GM19239 (cell line): ENCODE measurements at places on chromosomes 11 and 22.

DNA sequence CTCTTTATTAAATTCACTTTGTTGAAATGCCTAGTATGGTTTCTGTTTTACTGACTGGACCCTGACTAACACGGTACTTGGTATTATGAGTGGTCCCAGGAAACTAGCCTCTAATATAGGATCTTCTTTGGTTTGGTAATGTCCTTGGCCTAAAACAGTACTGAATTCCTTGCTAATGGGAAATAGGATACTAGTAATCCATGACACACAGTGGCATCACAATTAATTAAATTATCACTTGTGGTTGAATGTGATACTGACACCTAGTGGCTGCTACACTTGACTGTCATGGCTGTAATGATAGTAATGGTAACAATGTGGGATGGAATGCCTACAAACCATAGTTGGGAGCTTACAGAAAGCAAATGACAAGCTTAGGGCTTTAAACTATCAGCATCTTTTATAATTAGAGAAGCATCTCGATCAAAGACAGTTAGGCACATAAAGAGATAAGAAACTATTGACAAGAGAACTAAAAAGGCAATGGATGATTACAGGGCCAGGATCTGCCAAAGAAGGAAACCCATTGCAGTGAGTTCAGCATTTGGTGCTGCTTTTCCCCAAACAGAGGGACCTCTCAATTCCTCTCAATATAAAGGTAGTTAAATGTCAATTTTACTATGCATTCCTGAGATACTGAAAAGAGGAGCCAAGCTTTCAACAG, 8.6 kb downstream of the DNHD1 start:
- DNase-seq, result no peak

DNA sequence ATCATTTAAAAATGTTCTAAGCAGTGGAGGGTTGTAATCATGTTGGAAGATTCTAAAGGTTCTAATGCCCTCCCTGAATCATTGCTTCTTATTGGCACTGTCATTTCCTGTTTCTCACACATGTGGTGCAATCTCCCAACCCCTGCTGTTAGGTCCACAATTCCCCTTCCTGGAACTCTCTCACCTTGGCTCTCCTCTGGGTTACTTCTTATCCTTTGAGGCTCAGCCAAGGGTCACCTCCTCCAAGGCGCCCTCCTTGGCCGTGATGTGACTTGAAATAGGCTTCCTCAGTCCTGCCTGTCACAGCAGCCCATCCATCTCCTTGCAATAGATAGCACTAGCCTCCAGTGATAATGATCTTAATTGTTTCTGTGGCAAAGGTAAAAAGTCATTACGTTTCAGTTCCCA, 149.8 kb downstream of the TTC17 start:
- no peak for DNase-seq

DNA sequence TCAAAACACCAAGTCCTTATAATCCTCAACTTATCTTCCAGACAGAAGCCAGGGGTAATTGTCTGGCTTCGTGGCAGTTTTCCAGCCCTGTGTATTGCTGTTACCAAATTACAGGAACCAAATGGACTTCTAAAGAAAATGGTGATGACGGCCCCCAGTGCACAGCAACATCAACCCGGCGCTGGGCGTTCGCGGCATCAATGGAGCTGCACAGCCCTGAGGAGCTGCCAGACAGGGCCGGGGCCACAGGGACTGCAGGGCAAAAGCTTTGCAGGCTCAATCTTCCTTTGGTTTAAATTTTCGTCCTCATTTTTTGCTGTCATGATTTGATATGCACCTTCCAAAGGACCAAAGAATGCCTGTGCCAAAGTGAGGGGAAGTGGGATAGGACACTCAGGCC, 292.5 kb downstream of the BRD1 start:
- no peak for DNase-seq

- DNase-seq, result no peak
Measured at GRCh38 chr22:26443901-26444690, 15.0 kb downstream of the ASPHD2 start.

- DNase-seq, result no peak
Measured at GRCh38 chr11:133999355-133999754, 42.6 kb upstream of the IGSF9B start.

GRCh38 chr11:60970369-60970774, 1.1 kb upstream of the CD6 start:
- peak; percentile 62 for DNase-seq

- DNase-seq, result no peak
Measured at GRCh38 chr11:398826-399225, 4.8 kb downstream of the PKP3 start.

DNA sequence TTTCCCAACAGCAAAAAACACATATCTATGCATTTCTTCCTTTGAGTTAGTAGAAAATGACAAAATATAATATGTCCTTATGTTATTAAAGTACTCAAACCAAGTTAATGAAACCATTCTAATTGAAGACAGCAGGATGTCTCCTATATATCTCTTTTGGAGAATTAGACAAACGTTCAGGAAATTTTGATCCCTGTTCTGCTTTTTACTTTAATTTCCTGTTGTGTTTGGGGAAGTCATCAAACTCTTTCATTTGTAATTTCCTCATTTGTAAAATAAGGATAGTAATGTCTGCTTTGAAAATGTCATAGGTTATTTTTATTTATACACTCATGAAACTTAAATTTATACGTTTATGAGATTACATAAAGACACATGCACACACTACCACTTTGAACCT, 281.8 kb upstream of the ANO5 start:
- no peak for DNase-seq

DNA sequence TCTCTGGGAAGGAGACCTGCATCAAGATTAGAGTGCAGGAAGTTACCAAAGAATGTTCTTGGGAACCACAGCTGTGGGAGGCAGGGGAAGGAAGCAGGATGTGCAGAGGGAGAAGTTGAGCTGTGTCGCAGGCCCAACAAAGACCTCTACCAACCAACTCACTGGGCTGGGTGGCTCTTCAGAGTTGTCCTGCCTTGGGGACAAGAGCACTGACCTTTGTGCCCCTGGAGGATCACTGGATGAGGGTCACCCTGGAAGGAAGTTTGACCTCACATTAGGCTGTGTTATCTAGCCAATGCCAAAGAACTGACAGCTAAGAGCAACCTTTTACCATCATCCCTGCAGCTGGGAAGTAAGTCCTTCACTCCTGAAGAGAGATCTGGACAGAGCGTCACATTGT, 130.6 kb downstream of the RRAS2 start:
- DNase-seq, result no peak

- no peak for DNase-seq
Measured at GRCh38 chr11:68942095-68942620, 38.5 kb downstream of the IGHMBP2 start.

- no peak for DNase-seq
Measured at GRCh38 chr11:64000740-64001483, 14.7 kb downstream of the OTUB1 start.

DNA sequence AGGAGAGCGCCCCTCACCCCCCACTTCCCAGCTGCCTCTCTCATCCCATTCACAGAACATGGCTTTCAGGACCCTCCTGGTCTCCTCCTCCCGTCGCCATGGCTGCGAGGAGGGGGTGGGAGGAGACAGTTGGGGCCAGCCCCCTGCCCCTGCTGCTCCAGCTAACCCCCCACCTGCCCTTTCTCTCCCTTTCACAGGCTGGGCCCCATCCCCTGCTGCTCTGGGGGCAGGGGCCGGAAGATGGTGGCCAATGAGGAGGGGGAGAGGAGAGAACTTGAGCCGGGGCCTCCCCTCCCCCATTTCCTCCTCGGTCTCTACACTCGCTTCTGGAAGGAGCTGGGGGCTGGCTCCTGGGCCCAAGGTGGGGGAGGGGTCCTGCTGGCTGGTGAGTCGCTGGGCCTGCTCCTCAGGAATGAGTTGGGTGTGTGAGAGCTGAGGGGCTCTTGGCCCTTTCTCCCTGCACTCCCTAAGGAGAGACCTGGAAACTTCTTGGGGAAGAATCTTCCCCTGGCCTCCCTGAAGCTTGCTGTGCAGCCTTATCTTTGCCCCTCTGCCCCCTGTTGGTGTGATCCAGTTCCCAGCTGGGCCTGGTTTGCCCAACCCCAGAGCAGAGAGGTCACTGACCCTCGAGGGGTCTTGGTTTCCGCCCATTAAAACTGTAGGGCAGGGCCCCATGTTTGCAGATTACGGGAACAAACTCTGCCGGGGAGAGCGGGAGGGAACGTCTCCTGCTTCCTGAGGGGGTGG, 10.2 kb downstream of the YPEL4 start:
- no peak for DNase-seq

- no peak for DNase-seq
Measured at GRCh38 chr11:57647372-57647771, 2.3 kb downstream of the YPEL4 start.

DNA sequence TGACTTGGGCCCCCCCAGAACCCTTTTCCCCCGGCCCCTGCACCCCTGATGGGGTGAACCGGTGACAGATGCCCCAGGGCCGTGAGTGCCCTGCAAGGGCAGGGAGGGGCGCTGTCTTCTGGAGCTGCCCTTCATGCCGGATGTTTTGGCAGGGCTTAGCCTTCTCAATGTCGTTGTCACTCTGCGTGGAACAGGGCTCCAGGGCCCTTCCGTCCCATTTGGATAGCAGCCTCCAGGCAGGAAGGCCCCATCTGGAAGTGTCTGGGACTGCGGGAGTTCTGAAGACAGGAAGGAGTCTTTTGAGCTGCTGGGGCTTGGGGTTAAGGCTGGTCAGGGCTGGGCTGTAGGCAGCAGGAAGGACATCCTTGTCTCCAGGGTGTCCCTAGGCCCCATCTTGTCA, 4.6 kb downstream of the FRMD8 start:
- DNase-seq, result no peak

- DNase-seq, result peak; percentile 36
Measured at GRCh38 chr11:17014321-17014832, at the start of gene PLEKHA7. Gene PLEKHA7, minus strand, starts transcription at chr11:17014414. Its CDS starts 13 bp downstream, at chr11:17014401.

DNA sequence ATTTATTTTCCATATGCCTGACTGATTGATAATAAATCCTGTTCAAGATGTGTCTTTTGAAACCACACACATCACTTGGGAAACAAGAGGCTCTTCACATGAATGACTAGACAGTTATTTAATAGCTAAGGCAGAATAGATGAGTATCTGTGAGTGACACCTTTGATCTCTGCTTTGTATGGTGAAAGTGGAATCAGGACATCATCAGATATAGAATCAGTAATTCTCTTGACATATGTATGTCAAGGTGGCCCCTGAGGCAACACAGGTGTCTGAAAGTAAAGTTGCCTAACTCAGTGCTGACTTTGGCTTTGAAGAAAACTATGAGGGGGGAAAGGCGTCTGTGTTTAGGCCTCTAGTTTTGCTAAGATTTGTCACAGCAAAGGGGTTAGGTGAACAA, 11.5 kb upstream of the CASP4 start:
- no peak for DNase-seq

- no peak for DNase-seq
Measured at GRCh38 chr11:116808262-116809175, 14.6 kb downstream of the APOA4 start.

GRCh38 chr11:8803973-8804372, 107.0 kb upstream of the AKIP1 start:
- no peak for DNase-seq

- DNase-seq, result no peak
Measured at GRCh38 chr11:132681971-132682370, 850.3 kb downstream of the OPCML start.

DNA sequence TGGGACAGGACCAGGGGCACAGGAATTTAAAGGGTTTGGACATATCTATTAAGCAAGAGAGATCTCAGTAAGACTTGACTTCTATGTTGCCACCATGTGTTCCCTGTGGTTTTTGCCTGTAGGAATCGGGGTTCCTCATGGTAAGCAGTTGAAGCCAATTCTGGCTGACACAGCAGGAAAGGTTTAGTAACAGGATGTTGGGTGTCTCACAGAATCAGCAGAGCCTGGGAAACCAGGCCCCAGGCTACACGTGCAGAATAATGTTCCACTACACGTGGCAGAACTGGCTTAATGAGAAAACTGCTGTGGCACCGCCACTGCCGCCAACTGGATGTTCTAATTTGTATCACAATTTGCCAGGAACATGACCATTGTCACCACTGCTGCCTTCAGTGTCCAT, 264.6 kb upstream of the PLET1 start:
- DNase-seq, result no peak

- no peak for DNase-seq
Measured at GRCh38 chr11:76184551-76184993, 21.7 kb downstream of the WNT11 start.

- no peak for DNase-seq
Measured at GRCh38 chr11:111476956-111477355, 35.2 kb downstream of the BTG4 start.

- peak; percentile 37 for DNase-seq
Measured at GRCh38 chr11:62081378-62082291, 42.2 kb upstream of the INCENP start.

- DNase-seq, result no peak
Measured at GRCh38 chr11:41499429-41499828, 40.0 kb upstream of the LRRC4C start.

- no peak for DNase-seq
Measured at GRCh38 chr11:28146123-28146751, 38.0 kb downstream of the METTL15 start.

DNA sequence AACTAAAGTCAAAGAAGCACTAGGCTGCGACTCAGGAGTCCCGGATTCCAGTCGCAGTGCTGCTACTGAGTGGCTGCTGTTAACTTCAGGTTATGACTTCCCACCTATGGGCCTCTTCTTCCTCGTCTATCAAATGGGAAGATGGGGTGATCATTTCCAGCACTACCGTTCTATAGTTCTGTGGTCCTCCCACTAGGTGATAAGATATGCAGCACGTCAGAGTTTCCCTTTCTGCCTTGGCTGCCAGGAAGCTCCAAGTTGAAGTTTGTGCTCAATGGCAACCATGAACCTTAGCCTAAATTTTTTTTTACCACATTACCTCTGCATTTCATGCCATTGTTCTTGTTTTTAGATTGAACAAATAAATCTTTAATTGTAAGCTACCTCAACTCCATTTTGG, 38.7 kb downstream of the ALX4 start:
- no peak for DNase-seq

GRCh38 chr11:59053387-59053786, 32.7 kb upstream of the GLYATL1B start:
- DNase-seq, result no peak

GRCh38 chr22:43587574-43587973, 175.8 kb downstream of the MPPED1 start:
- DNase-seq, result no peak

DNA sequence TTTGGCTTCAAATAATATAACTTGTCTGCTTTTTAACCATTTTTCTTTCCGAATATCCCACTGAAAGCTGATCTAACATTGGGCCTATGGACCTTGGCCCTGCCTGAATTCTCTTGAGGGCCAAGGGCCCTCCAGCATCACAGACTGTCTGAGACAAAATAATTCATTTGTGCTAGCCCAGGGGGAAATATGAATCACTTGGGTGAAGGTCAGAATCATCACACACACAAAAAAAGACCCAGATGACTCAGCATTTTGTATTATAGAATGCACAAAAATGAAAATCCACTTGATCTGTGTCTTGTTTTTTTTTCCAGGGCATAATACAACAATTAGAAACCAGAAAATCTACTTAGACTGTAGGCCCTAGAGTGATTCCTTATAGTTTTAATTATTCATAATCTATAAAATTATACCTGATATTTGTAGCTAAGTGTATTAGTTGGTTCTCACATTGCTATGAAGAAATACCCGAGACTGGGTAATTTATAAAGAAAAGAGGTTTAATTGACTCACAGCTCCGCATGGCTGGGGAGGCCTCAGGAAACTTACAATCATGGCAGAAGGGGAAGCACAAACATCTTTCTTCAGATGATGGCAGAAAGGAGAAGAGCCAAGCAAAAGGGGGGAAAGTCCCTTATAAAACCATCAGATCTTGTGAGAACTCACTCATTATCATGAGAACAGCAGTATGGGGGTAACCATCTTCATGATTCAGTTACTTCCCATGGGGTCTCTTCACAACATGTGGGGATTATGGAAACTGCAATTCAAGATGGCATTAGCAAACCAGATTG, 15.6 kb upstream of the RDX start:
- no peak for DNase-seq
